Caco-2 (cell line): ENCODE measurements at places on chromosomes 5 and 9.

DNA sequence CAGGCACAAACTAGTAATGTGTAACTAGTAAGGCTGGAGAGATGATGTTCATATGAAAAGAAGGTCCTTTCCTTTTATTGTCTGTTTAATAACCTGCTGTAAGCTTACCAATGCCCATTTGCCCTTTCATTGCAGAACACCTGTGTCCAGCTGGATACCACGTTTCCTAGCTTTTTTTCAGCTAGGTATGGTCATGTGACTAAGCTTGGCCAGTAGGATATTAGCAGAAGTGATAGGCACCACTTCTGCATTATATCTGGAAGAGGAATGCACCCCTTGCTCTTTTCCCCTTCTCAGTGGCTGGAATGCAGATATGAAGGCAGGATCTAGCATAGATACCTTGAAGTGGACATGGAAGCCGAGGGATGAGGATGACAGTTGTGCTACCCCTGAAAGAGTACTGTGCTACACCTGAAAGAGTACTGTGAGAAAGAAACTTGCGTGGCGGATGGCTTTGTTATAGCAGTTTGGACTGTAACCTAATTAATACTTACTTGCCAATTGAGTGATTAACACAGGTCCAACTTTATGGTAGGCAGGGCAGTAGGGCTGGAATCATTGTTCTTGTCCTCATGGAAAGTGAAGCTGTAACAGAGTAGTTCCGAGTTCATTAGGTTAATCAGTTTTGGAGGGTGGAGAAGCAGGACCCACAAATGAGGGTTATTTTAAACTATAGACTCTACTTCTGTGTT, 6.8 kb downstream of the SMIM32 start:
- peaks cover 38% of the 10 kb centered on the region for H3K4me1 ChIP-seq
- no peaks in the 10 kb centered on the region for H3K27me3 ChIP-seq
- peak overlapping the region; percentile 1 for H3K27ac ChIP-seq
- no peaks in the 10 kb centered on the region for H3K36me3 ChIP-seq

DNA sequence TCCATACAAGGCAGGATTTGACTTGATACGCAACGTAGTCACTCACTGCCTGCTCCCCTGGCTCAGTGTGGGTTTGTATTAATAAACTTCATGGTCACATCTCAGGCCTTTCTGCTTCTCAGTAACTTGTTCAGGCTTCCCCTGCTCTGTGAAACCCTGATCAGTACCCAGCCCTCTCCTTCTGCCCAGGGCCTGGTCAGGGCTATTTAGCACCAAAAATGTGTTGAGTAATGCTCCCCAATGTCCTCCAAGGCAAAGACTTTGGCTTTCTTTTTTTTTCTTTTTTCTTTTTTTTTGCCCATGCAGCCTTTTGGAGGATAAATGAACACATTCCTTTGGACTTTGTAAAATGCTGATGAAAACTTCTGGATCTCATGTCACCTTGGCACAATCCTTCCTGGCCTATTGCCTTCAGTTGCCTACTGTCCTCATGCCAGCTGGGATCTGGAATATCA, 399.2 kb upstream of the KLF4 start:
- no peaks in the 10 kb centered on the region for H3K27me3 ChIP-seq
- no peak for DNase-seq
- H3K27ac ChIP-seq: no peak overlapping the region

DNA sequence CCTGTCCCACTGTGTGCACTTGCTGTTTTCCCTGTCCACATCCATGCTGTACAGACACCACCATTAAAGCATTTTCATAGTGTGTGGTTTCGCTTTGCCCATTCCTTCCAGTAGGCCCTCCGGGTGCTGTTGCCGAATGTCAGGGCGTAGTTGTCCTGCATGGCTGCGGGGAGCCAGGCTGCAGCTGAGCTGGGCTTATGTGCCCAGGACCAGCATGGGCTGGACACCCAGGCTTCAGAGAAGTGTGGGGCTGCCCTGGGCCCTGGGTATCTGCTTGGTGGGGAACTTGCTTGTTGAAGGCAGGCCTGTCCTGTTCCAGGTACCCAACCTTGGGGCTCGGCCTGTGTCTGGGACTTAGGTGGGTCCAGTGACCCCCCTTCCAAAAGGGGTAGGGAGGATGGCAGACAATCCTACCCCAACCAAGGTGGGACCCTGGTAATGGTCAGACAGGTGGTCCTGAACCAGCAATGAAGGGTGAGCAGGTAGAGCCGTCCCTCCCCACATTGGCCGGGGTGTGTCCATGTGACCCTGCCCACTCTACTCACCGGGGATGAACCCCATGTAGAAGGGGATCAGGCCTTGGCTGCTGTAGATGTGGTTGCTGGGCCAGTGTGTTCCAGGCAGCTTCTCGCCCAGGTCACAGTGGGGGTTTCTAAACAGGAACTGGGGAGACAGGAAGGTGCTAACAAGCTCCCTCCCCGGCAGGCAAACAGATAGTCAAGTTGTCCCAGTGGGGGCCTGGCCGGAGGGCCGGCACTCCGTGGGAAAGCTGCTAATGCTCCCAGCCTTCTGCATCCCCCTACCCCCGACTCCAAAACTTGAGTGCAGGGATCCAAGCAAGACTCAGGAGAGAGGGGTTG, 2.8 kb downstream of the TUBB4B start:
- H3K36me3 ChIP-seq: peaks cover 2% of the 10 kb centered on the region; the same call in 1 of the 2 replicates
- peak overlapping the region; percentile 95 for H3K27ac ChIP-seq
- no peak overlapping the region for H3K4me3 ChIP-seq
- H3K4me1 ChIP-seq: peaks cover 16% of the 10 kb centered on the region
- no peaks in the 10 kb centered on the region for H3K27me3 ChIP-seq

DNA sequence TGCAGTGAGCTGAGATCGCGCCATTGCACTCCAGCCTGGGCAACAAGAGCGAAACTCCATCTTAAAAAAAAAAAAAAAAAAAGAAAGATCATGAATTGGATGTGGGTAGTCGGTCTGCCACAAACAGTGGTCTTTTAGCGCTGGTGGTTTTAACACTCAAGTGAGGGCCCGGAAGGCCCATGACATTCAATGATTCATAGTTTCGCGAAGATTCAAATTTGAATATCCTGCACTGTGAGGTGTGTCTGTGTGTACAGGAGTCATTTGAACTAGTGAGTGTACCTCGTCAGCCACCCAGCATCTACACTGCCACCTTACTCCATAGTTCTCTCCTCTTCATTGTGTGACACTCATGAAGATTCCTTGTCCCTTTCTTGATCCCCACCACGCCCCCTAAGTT, 41.3 kb downstream of the CFAP77 start:
- H3K36me3 ChIP-seq: no peaks in the 10 kb centered on the region
- no peak for DNase-seq
- H3K27ac ChIP-seq: no peak overlapping the region
- H3K27me3 ChIP-seq: no peaks in the 10 kb centered on the region

DNA sequence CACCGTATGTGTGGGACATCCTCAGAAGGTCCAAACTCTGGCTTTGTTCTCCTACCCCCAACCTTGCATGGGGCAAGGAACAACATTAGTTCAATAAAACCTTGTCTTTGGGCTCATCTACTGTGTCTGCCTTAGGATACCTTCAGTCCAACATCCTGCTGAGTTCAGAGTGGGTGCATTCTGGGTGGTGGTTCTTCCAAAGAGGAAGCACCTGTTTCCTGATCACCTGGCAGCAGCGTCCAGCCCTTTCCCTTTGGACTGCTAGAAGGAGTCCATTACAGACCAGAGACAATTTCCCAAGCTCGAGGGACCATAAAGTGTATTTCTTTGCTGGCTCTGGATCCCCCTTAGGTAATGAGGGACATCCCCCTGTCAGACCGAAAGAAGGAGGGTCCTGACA, 154.1 kb downstream of the SEMA6A start:
- H3K27me3 ChIP-seq: no peaks in the 10 kb centered on the region
- no peaks in the 10 kb centered on the region for H3K36me3 ChIP-seq
- no peak overlapping the region for H3K27ac ChIP-seq
- no peaks in the 10 kb centered on the region for H3K4me1 ChIP-seq
- DNase-seq: no peak
- no peak overlapping the region for H3K4me3 ChIP-seq

DNA sequence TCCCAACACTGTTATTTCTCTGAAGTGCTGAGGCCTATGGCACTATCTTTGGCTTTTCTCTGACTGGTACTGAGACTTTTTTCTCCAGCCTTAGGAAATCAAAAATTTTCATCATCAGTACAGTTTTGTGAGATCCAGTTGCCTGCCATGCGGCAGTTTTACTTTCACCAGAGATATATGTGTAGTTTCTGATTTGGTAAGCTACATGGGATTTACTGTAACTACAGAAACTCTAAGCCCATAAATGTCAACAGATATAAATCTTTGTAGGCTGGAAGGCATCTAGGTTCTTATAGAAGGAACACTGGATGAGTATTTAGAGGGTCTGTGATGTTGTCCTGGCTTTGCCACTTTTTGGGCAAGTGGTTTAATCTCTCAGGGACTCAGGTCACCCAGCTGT, 69.0 kb downstream of the DOCK2 start:
- H3K36me3 ChIP-seq: no peaks in the 10 kb centered on the region
- DNase-seq: no peak
- no peak overlapping the region for H3K4me3 ChIP-seq
- no peaks in the 10 kb centered on the region for H3K4me1 ChIP-seq
- H3K27me3 ChIP-seq: no peaks in the 10 kb centered on the region
- no peak overlapping the region for H3K27ac ChIP-seq

DNA sequence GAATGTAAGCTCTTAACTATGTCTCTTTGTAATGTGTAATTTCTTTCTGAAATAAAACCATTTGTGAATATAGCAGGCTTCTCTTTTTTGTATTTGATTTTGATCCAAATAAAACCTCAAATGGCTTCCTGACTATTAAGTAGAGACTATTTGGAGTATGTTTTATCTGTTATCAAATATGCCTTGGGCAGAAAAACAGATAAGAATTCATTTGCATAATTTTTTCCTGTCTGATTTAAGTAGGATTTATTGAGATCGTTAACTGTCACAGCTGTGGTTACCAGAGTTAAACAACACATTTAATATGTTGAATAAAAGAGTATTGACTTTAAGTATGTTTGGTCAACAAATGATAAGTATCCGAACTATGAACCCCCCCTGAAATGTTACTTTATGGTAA, 104.9 kb downstream of the MELK start:
- no peaks in the 10 kb centered on the region for H3K27me3 ChIP-seq
- DNase-seq: no peak
- H3K36me3 ChIP-seq: no peaks in the 10 kb centered on the region
- no peak overlapping the region for H3K27ac ChIP-seq

DNA sequence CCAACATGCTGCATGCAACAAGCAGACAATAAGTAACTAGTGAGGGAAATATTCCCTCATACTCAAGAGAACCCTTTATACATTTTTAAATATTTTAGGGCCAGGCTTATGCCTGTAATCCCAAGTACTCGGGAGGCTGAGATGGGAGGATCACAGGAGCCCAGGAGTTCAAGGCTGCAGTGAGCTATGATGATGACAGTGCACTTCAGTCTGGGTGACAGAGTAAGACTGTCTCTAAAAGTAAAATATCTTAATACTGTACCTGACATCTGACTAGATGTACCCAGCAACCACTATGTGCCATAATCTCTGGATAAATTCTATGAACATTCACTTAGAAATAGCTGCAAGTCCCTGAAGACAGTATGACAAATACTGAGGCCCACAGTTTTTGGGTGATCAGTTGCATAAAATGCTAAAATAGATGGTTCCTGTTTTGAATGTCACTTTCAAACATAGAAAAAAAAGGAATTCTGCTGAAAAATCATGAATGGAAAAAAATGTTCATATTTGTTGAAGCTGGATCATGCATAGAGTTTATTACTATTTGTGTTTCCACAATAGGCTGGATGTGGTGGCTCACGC, 2.0 kb upstream of the C5orf15 start:
- H3K36me3 ChIP-seq: peaks cover 3% of the 10 kb centered on the region
- no peaks in the 10 kb centered on the region for H3K27me3 ChIP-seq
- DNase-seq: no peak

DNA sequence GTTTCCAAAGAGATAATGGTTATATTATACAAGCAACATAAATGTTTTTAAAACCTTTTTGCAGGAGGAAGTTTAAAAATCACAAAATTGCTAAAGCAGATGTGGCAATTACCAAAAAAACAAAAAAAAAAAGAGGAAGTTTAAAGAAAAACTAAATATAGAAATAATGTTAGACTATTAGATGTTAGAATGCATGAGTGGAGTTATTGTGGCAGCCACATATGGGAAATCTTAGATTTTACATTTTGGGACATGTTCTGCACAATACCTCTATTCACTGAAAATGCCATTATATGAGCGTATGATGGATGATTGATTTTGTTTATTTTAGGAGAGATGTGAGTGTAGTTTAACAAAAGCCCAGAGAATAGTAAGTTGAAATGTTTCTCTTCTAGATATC, 31.2 kb upstream of the DTWD2 start:
- no peaks in the 10 kb centered on the region for H3K4me1 ChIP-seq
- no peak overlapping the region for H3K4me3 ChIP-seq
- DNase-seq: no peak
